GM23338 (cell line): ENCODE measurements at places on chromosomes 3 and 15. TPM values are rescaled to one million over a fixed set of nuclear protein-coding genes. Genes with fewer than 3 reads are reported as not detected.

DNA sequence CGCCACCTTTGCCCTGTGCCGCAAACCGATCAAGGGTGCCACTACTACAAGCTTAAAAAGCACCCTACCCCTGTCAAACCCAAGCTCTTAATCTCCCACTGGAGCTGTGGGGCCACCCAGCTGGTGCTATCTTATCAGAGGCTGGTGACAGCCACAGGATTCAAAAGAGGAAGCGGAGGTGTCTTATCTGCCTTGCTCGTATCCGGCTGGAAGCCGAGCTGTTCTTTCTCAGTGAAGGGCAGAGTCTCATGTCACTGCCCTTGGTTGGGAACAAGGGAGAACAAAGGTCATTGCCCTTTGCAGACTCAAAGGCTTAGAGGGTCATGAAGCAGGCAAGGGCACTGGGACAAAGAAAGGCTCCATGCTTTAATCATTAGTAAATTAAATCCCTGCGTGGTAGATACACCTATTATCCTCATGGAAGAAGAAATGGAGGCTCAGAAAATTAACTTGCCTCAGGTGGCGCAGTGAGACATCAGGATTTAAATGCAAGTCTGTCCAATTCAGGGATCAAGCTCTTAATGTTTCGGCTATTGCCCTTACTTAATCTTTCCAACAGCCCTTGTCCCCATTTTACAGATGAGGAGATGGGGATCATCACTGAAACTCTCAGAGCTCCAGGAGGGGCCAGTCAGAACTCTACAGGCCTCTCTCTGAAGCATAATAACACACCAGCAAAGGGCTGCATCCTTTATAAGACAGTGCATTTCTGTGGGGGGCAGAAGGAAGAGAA lies 360.0 kb upstream of the PROK2 start:
- no peaks in the 10 kb centered on the region for H3K27me3 ChIP-seq
- H3K27ac ChIP-seq: no peak overlapping the region

PSTPIP1 gene
- polyA plus RNA-seq: 3.7 TPM in 2 replicates

DNA sequence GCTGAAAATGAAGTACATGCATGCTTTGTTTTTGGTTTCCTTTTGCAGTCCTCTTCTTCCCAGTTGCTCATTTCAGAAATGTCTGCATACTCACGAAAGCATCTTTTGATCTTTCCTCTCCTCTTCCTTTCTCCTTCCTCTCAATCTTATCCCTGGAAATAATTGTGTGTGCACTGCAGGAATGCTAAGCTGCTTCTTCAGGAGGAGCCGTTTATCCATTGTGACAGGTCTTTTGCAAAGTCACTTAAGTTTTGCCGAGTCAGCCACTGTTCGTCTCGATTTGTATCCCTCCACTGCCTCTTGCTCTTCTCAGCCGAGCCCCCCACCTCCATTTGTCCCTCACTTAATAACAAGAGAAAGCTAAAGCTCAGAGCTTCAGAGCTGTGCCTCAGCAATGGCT lies 597.6 kb downstream of the AGBL1 start:
- no peaks in the 10 kb centered on the region for H3K36me3 ChIP-seq
- H3K4me3 ChIP-seq: no peak overlapping the region
- no peaks in the 10 kb centered on the region for H3K27me3 ChIP-seq
- DNase-seq: peak; percentile 29
- peaks cover 4% of the 10 kb centered on the region; the same call in 1 of the 2 replicates for H3K4me1 ChIP-seq

ECE2 gene
- polyA plus RNA-seq: 0.48 TPM in 1 of 2 replicates, not detected in the other

GRCh38 chr15:95371664-95372063 lies 958.8 kb upstream of the NR2F2 start:
- no peak for DNase-seq
- no peaks in the 10 kb centered on the region for H3K27me3 ChIP-seq
- H3K4me3 ChIP-seq: no peak overlapping the region
- H3K36me3 ChIP-seq: no peaks in the 10 kb centered on the region

DNA sequence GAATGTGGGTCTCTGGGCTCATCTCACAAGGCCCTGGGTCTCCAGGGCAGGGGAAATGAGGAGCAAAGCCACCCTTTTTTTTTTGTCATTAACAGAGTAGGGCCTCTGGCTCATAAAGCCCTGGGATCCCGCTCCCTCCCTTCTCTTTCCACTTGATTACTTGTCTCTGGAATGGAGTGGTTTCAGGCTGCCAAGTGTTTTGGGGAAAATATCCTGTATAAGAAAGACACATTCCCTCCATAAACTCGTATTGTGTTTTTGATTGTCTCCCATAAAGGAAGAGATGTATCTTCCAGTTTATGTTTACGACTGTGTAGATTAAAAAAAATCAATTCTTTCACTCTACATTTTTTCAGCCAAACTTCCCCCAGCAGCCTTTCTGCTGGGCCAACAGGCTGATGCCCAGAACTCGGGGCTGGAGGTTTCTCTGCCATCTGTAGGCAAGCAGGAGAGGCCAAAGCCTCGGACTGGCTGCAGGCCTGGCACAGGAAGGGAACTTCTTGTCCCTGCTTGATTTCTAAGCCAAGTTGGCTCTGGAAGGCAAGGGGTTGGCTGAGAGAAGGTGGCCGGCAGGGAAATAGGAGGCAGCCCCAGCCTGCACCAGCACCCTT lies 49.4 kb upstream of the INSYN1 start:
- no peaks in the 10 kb centered on the region for H3K27me3 ChIP-seq
- no peak overlapping the region for H3K27ac ChIP-seq
- no peaks in the 10 kb centered on the region for H3K4me1 ChIP-seq

RASL12 gene
- polyA plus RNA-seq: 4.5 and 5.4 TPM in 2 replicates

GRCh38 chr3:12231431-12231830 lies 57.4 kb upstream of the PPARG start:
- H3K4me3 ChIP-seq: no peak overlapping the region
- H3K27me3 ChIP-seq: no peaks in the 10 kb centered on the region
- H3K27ac ChIP-seq: no peak overlapping the region
- no peak for DNase-seq

DNA sequence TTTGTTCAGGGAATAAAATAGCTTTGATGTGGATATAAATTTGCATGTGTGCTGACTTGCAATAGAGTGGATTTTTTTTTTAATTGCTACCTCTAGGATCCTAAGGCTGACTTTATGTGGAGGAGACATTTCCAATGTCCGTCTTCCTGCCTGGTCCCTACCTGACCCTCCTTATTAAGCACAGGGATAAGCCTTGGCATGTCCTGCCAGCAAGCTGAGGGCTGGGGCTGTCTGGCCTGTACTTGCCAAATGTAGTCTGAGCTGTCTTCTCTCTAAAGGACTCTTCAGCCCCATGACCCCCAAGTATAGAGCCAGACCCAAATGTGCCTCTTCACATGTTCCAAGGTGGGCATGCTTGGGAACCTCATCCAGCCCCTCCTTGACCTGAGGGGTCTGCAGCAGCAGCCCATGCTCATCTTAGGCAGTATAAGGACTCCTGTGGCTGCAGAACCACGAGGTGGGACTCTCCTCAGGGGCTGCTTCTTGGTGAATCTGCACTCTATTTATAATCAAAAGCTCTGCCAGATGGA lies 88.8 kb downstream of the CACNA1D start:
- no peaks in the 10 kb centered on the region for H3K4me1 ChIP-seq
- no peak overlapping the region for H3K27ac ChIP-seq
- DNase-seq: no peak
- no peak overlapping the region for H3K4me3 ChIP-seq
- no peaks in the 10 kb centered on the region for H3K36me3 ChIP-seq

DNA sequence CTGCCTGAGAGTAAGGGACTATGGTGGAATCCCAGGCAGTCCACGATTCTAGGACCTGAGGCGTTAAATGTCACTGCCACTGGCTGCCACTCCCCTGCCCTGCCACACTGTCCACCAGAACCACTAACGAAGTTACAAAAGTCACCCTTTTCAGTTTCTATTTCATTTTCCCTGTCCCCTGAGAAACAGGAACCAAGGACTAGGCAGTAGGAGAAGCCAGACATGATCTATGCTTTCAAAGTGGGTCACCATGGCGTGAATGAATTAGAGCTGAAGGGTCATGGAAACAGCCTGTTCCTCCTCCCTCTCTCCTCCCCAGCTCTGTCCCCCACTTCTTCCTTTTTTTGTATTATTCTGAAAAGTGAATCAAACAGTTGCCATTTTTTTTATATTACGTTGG lies 9.1 kb upstream of the ADPRH start:
- H3K4me3 ChIP-seq: no peak overlapping the region
- no peaks in the 10 kb centered on the region for H3K4me1 ChIP-seq
- no peaks in the 10 kb centered on the region for H3K27me3 ChIP-seq
- DNase-seq: no peak
- no peaks in the 10 kb centered on the region for H3K36me3 ChIP-seq

TM4SF1 gene
- 0.49 and 0.74 TPM in 2 replicates for polyA plus RNA-seq

LRRIQ4 gene
- 0.29 TPM in 1 of 2 replicates, not detected in the other for polyA plus RNA-seq

- H3K36me3 ChIP-seq: peaks cover 39% of the 10 kb centered on the region
- H3K4me3 ChIP-seq: no peak overlapping the region
- H3K27ac ChIP-seq: 0 out of 2 replicates have a peak overlapping the region, but pooled peaks have one; percentile 32
- no peaks in the 10 kb centered on the region for H3K4me1 ChIP-seq
Observed at GRCh38 chr15:52221730-52222129, 30.5 kb upstream of the GNB5 start.

DNA sequence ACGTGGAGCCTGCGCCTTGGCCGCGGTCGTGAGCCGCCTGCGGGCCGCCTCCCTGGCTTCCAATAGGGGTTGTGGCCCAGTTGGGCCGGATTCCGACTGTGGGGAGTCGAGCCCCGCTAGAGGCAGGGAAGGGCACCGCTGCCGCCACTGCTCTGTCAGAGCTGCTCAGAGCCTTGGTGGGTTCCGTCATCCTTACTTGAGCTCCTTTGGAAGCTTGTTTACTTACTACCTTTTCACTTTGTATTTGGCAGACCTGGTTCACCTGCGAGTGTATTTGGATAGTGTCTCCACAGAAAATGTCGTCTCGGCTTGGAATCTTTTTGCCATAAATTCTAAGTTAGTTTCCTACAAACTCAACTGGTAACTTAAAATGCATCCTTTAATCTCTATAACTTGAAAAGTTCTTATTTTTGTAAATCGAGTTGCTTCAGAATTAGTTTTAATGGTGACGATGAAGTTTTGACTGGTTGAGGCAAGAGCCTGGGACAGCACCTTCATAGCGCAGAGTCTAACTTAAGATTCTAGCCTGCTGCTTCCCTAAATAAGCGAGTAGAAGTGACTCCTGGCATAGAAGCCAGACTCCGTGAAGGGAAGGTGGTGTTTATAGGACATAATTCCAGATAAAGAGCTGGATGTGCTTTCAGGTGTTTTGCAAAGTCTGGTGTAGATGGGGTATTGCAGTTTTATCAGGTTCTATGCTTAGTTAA lies 800 bp downstream of the DAG1 start:
- H3K36me3 ChIP-seq: no peaks in the 10 kb centered on the region; the same call in 1 of the 2 replicates
- peak overlapping the region; percentile 70 for H3K4me3 ChIP-seq
- H3K4me1 ChIP-seq: peaks cover 25% of the 10 kb centered on the region
- H3K27ac ChIP-seq: peak overlapping the region; percentile 36; the same call in 1 of the 2 replicates

GRCh38 chr3:131794766-131795388 lies 239.9 kb downstream of the CPNE4 start:
- H3K27ac ChIP-seq: no peak overlapping the region
- H3K4me3 ChIP-seq: no peak overlapping the region
- no peaks in the 10 kb centered on the region; the same call in 1 of the 2 replicates for H3K27me3 ChIP-seq

- H3K36me3 ChIP-seq: no peaks in the 10 kb centered on the region; the same call in 1 of the 2 replicates
- H3K4me3 ChIP-seq: no peak overlapping the region
- H3K27ac ChIP-seq: no peak overlapping the region
- H3K4me1 ChIP-seq: peaks cover 17% of the 10 kb centered on the region; the same call in 1 of the 2 replicates
Observed at GRCh38 chr3:181839916-181840297, 128.2 kb downstream of the SOX2 start.

DNA sequence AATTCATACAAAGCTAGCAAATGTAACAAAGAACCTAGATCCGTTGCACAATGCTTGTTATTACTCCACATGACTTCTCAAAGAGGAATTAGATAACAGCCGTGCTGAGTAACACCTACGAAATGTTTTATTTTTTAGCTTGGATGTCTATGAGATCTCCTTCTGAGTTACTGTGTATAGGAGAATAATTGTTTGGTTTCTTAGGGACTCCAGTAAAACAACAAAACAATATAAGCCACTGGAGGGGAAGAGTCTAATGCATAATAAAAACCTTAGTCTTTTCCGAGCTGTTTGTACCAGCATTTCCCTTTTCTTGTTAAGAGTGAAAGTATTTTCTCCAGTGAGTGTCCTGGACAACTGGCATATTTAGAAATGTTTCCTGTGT lies 15.6 kb downstream of the SNAP23 start:
- no peak for DNase-seq
- no peak overlapping the region for H3K4me3 ChIP-seq
- H3K4me1 ChIP-seq: no peaks in the 10 kb centered on the region

DNA sequence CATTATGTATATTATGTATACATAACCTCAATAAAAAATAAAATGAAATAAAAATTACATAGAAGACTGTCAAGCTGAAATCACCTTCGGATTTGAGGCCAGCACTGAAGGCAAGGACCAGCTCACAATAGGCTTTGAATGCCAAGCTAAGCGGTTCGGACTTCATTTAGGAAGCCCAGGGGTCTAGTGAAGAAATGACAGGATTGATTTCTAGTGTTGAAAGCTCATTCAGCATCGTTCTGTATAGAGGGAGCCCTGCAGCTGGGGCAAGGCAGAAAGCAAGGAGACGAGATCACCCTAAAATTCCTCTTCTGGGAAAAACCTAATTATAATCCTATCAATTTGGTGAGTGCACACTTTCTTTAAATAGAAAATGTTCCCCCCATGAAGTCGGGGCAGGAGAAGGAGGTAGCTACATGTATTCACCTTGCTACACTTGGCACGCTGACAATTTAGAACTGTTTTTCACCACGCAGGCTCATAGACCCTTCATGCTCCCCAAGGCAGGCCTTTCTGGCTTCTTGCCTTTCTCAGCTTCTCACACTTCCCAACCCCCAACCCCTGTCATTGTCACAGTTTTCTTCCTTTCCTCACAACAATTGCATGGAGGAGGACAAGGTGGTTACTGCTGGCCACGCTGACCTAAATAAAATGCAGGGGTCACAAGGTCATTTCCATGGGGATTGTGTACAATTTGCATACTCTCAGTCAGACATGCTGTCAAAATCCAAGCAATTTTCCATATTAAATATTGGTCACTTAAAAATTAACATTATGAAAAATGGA lies 44.4 kb upstream of the SSR3 start:
- H3K27ac ChIP-seq: no peak overlapping the region
- H3K4me3 ChIP-seq: no peak overlapping the region
- H3K27me3 ChIP-seq: no peaks in the 10 kb centered on the region
- DNase-seq: peak; percentile 8

MME gene
- 9.8 and 15.2 TPM in 2 replicates for polyA plus RNA-seq

- H3K36me3 ChIP-seq: no peaks in the 10 kb centered on the region
- H3K4me3 ChIP-seq: no peak overlapping the region
- no peak overlapping the region for H3K27ac ChIP-seq
- DNase-seq: no peak
- no peaks in the 10 kb centered on the region for H3K27me3 ChIP-seq
- no peaks in the 10 kb centered on the region for H3K4me1 ChIP-seq
Observed at GRCh38 chr3:107450254-107450893, 72.4 kb upstream of the BBX start.
